T-helper 17 cell (primary cell): ENCODE measurements at places on chromosomes 1 and 21.
A peak's percentile ranks its signal among the peaks of the same experiment; 100 is the strongest.

GRCh38 chr1:85605484-85606413 lies 25.2 kb downstream of the CCN1 start:
- no peak for DNase-seq

GRCh38 chr1:200979574-200980451 lies 43.7 kb downstream of the KIF21B start:
- DNase-seq = peak; percentile 53

DNA sequence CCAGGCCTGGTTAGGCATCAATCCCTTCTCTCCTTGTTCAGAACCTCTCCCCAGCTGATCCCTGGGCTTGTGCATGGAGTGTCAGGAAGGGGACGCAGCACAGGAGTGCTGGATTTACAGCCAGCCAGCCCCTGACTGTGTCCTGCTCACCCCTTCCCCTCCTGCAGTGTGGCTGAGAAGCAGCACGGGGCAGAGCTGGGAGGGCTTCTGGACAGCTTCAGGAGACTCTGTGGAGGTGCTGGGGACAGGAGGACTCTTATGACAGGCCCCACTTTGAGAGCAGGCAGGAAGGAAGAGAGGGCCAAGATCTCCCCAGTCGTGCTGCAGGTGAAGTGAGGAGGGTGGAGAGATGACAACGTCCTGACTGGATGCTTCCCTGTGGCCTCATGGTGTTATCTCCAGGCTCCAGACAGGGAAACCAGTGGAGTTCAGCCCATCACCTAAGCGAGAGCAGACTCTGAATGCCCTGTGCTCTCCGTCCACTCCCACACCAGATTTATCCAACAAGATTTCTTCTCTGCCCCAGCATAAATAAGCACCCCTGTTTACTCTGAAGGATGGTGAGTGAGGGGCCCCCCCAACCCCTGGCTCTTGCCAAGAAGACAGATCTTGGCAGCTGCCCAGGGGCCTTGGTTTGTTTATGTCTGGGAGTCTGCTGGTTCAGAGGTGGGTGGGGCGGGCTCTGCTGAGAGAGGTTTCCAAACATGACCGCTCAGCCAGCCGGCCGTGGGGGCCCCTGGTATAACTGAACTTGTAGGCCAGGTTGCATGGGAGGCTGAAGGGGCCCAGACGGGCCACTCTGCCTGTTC lies 21.3 kb downstream of the TMCC2 start:
- no peak for DNase-seq

DNA sequence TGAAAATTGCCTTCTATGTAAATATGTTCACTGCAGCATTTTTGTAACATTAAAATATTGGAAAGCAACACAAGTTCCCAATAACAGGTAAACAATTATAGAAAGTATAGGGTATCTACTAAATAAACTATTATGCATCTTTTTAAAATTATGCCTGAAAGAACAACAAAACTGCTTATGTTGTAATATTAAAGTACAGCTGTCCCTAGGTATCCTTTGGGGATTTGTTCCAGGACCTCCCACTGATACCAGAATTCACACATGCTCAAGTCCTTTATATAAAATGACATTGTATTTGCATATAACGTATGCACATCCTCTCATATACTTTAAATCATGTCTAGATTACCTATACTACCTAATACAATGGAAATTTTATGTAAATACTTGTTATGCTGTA lies 121.8 kb upstream of the TNFSF4 start:
- no peak for DNase-seq

DNA sequence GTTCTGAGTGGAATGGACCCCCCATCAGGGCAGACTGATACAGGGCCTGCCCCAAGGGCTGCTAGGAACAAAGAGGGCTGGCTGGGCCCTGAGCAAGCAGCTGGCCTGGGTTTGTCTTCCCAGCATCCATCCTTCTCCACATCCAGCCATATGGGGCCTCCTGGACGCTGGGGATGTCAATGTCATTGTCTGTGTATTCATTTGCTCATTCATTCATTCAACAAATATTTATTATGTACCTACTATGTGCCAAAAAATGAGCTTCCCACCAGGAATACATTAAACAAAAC lies 15.6 kb upstream of the ECE1 start:
- no peak for DNase-seq
